ENCODE measurements at places on chromosomes 12 and 14. TPM values are rescaled to one million over a fixed set of nuclear protein-coding genes. Genes with fewer than 3 reads are reported as not detected.

- H3K4me1 ChIP-seq: no peaks in the 10 kb centered on the region
- DNase-seq: no peak
- no peaks in the 10 kb centered on the region for H3K36me3 ChIP-seq
- no peak overlapping the region for H3K27ac ChIP-seq
- no peak overlapping the region for H3K4me3 ChIP-seq
Measured at GRCh38 chr12:65765436-65765813, 58.9 kb upstream of the HMGA2 start.

GRCh38 chr14:24224618-24225071 is 7.5 kb downstream of the NEDD8 start:
- no peaks in the 10 kb centered on the region for H3K27me3 ChIP-seq
- DNase-seq: no peak
- H3K4me3 ChIP-seq: no peak overlapping the region
- no peak overlapping the region for H3K27ac ChIP-seq
- H3K4me1 ChIP-seq: no peaks in the 10 kb centered on the region
- H3K36me3 ChIP-seq: peaks cover 22% of the 10 kb centered on the region

DNA sequence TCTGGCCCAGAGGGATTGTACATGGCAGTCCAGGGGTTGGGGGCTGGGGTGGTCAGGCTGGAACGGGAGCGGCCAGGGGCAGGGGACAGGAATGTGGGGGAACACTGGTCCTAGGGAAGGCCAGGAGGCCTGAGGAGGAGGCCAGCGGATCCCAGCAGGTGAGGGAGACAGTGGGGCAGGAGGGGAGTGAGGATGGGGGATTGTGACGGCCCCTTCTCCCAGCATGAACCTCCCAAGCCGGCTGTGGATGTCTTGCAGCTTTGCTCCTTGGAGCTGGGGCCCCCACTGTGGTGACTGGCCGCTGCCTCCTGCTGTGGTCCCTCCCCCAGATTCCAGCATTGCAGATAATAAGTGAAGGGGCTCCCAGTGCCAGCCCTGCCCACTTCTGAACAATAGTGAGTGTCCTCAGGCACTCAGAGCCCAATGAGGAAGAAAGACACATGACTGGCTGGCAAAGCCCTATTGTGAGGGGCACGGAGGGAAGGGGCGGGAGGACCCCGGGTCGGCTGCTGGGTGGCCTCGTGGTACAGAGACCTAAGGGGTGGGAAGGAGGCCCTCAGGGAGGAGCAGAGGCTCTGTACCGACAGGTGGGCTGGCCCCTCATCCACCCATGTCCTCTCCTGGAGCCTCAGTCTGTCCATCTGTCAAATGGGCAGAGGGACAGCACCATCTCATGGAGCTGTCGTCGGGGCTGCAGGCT is 215.0 kb downstream of the KIF26A start:
- peaks cover 7% of the 10 kb centered on the region for H3K4me1 ChIP-seq
- no peak overlapping the region for H3K27ac ChIP-seq
- H3K27me3 ChIP-seq: peaks cover 12% of the 10 kb centered on the region
- H3K36me3 ChIP-seq: no peaks in the 10 kb centered on the region
- H3K4me3 ChIP-seq: no peak overlapping the region
- peak; percentile 37 for DNase-seq

DNA sequence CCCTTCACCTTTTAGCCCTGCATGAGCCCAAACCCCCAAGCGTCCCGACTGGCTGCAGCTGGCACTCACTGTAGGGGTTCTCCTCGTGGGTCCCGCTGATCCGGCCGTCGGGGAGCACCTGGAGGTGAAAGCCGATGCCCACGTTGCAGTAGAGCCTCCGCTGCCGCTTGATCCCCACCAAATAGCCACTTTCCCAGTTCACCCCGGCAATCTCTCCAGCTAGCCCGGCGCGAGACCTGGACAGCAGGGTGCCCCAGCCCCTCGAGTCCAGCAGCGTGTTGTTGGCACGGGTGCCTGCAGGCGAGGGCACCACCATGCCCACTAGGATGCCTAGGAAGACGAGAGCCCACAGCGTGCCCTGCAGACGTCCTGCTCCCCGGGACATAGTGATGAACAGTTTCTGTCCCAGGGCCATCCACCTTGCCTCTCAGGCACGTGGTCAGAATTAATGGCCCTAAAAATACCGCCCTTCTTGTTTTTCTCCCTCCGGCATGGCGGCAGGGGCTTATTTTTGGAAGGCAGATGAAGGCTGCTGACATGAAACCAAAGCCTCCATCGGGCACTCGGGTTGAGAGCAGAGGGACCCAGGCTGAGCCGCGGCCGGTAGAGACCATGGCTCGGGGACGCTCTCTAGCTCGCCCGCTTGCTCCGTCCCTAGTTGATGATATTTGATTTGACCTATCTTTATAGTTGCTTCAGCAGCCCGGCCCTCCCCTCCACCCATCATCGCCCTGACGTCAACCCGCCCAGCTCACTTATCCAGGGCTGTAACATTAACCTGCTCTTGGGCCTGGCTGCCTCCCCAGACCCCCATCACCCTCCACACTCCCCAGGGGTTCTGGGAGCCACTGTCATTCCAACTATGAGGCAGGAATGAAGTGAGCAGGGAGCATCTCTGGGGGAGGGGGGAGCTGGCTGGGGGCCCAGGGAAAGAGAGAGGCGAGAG is at the start of gene FGF6:
FGF6 (minus strand) TSS at position 660 of the 946 bp plus-strand sequence; CDS start at position 415, 245 bp downstream.
- H3K36me3 ChIP-seq: no peaks in the 10 kb centered on the region
- H3K4me1 ChIP-seq: no peaks in the 10 kb centered on the region
- no peak within 1 kb of the TSS for H3K27ac ChIP-seq
- DNase-seq: no peak

DNA sequence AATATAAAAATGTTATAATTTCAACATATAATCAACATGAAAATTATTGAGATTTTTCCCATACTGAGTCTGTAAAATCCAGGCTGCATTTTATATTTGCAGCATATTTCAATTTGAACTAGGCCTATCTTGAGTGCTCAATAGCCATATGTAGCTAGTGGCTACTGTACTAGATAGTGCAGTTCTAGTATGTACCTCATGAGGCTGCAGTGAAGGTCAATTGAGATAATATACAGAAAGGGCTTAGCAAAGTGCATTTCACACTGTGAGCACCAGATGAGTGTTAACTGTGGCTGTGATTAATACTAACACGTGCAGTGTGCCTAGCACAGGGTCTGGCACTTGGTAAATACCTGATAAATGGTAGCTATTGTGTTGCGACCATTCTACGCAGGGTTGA is 5.4 kb upstream of the SLC22A17 start:
- DNase-seq: no peak
- no peak overlapping the region for H3K4me3 ChIP-seq
- H3K27me3 ChIP-seq: no peaks in the 10 kb centered on the region
- H3K27ac ChIP-seq: no peak overlapping the region
- H3K36me3 ChIP-seq: peaks cover 12% of the 10 kb centered on the region

DNA sequence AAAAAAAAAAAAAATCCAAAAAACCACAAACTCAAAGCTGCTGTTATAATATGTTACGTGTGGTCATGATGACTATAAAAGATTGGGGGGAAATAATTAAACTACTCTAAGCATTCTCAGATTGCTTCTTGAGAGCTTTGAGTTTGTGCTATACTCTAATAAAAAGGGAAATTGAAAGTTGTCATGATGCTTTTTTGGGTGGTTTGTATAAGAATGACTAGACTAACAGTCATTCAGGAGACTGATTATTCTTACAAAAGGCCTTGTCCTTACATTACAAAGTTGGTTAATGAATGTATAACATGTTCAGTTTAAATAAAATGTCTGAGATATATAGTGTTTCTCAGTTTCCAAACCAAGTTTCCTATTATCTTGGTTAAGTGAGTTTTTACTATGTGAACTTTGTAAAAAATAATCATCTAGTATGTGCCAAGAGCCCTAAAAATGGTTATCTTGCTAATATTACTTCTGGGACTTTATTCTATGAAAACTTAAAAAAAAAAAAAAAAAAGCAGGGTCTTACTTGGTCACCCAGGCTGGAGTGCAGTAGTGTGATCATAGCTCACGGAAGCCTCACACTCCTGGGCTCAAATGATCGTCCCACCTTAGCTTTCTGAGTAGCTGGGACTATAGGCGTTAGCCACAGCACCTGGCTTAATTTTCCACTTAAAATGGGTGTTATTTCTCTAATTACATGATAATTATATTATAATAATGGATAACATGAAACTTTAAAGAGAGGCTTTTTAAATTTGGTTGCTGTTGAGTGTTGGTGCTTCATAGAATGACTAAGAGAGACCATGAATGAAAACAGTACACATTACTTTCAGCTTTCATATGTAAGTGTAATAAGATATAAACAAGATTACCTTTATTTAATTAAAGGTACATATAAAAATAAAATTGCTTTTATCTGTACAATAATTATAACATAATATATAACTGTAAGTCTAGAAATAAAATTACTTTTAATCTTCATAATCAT is 459.6 kb upstream of the RGS6 start:
- H3K36me3 ChIP-seq: no peaks in the 10 kb centered on the region
- H3K27ac ChIP-seq: no peak overlapping the region
- H3K4me1 ChIP-seq: no peaks in the 10 kb centered on the region
- no peak overlapping the region for H3K4me3 ChIP-seq
- H3K27me3 ChIP-seq: no peaks in the 10 kb centered on the region

The PRICKLE1 gene
- total RNA-seq: 18.8 TPM

The TPH2 gene
- total RNA-seq: not detected

The BEGAIN gene
- total RNA-seq: 1.3 TPM

The SERPINA4 gene
- not detected for total RNA-seq

The KRT79 gene
- total RNA-seq: 3.9 TPM

Data from lower lobe of right lung (tissue), 2 donors.